Suppressor macrophage (primary cell): ENCODE measurements at places on chromosomes 4 and X.

- DNase-seq = no peak
Observed at GRCh38 chrX:71669492-71669891, 2.1 kb downstream of the LOC101059915 start.

GRCh38 chr4:154586296-154587033 lies 4.1 kb downstream of the FGA start:
- no peak for DNase-seq

- DNase-seq = no peak
Observed at GRCh38 chr4:172844556-172844955, 324.1 kb upstream of the GALNT7 start.

GRCh38 chr4:96766359-96766758 lies 926.5 kb downstream of the PDHA2 start:
- no peak for DNase-seq

GRCh38 chrX:132443196-132444135 lies 45.4 kb downstream of the MBNL3 start:
- peak; percentile 67 for DNase-seq

DNA sequence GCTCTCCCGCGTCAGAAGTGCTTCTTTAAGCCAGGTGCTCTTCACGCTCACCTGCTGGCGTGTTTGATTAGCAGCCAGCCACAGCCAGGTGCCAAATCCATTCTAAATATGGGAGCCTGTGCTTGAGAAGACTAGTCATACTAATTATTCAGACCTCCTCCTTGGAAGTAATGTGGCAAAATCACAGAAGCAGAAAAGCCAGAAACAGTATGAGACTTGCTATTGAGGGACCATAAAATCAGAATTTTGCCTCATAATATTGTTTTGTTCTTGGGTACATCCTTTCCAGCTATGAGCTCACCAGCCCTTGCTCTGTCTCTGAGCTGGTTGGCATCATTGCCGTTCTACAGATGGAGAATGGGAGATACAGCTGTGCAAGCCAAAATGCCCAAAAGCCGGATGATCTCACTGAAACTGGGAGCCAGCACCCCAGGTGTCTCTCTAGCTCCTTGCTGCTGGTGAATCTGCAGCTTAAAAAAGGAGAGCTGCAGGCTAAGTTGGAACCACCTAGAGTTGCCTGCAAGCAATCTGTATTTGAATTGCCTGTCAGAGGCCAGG lies 205.4 kb downstream of the SHROOM3 start:
- DNase-seq = no peak

- no peak for DNase-seq
Observed at GRCh38 chr4:76518241-76518640, 83.2 kb downstream of the SHROOM3 start.

- no peak for DNase-seq
Observed at GRCh38 chr4:186726426-186727168, 2.9 kb upstream of the FAT1 start.

GRCh38 chr4:141684785-141685184 lies 48.4 kb downstream of the IL15 start:
- DNase-seq = no peak

DNA sequence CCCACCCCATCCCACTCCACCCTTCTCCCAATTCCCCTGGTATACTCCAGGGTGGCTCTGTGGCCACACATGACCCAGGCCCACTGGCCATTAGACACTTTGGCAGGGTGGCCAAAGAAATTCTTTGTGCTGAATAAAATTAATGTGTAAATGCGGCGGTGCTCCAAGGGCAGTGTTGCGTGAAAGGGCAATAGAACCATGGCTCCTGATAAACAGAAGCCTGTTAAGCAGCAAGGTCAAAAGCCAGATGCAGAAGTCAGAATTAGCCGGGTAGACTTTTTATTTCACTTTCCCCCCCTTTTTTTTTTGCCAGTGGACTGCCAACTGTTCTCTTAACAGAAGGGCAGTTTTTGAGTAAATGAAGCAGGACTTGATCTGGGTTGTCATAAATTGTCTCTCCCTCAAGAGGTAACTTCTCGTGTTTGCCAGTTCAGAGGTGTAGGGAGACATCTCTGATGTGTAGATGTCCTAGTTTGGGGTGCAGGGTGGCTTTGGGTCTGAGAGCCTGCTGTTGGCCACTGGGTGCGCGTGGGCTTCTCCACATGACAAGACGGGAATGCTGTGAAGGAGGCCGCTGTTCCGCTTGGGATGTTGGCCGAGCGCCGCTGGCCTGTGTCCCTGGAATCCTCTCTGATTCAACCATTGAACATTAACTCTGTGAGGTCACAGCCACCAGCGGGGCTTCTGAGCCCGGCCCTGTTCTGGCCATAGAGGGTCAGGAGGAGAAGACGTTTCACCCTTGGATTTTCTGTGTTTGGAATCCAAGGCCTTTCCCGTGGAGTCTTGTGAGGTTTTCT lies 139.5 kb downstream of the TBL1X start:
- DNase-seq = no peak

DNA sequence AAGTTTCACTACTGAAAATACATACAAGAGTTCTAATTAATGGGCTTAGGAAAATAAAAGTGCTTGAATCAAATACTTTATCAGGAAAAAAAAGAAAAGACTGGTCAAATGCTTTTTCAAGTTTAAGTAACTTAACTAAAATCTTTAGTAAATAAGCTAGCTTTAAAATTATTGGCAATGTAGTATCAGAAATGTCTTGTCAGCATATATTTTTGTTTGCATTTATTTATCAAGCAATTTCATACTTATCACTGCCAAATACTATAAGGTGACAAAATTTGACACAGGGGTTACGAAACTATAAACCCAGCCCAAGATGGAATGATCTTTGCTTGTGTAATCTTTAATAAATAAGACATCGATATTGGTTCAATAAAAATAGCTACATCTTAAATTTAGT lies 31.8 kb upstream of the MAGEA4 start:
- no peak for DNase-seq

- DNase-seq = peak; percentile 64
Observed at GRCh38 chr4:122661176-122662160, 40.6 kb upstream of the IL21 start.

GRCh38 chr4:99029852-99030251 lies 34.3 kb downstream of the METAP1 start:
- no peak for DNase-seq

DNA sequence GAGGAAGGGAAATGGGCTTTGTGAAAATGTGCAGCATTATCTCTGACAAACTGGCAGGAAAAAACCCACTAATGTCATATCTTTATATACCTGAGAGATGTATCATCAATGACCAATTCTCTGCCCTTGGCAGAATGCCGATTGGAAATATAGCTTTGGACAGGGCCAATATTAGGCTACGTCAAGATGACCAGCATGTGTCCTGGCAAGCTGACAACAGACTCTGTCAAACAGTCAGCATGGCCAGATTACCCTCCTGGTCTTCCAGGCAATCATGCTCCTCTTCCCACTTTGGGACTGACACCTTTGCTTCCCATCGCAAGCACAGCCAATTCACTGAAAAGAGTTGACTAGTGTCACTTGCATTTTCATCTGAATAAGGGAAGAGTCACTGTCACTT lies 57.0 kb downstream of the SORBS2 start:
- DNase-seq = no peak

- no peak for DNase-seq
Observed at GRCh38 chr4:74283614-74284013, 24.7 kb upstream of the EPGN start.

DNA sequence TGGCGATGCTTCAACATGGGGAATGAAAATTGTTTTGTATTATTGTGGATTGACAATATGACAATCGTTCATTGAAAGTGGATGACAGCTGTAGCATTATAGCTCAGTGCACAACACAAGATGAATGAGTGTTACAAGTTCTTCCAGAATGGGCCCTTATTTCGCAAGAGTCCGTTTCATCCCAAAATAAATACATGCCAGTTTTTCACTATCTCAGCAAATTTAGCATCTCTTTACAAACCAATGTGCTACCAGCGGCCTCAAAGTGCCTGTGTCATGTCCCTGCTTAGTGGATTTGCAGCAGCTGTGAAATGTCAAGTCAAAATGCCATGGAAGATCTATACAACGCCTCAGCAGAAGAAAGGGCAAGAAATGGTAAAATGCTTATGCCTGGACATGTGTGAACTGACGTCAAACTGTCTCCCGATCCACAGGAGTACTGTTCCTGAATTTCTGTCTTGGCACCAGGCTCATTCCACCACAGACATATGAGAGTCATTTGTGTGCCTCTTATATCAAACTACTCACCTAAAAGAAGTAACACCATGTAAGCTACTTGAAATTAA lies 109.6 kb downstream of the MAML3 start:
- no peak for DNase-seq

DNA sequence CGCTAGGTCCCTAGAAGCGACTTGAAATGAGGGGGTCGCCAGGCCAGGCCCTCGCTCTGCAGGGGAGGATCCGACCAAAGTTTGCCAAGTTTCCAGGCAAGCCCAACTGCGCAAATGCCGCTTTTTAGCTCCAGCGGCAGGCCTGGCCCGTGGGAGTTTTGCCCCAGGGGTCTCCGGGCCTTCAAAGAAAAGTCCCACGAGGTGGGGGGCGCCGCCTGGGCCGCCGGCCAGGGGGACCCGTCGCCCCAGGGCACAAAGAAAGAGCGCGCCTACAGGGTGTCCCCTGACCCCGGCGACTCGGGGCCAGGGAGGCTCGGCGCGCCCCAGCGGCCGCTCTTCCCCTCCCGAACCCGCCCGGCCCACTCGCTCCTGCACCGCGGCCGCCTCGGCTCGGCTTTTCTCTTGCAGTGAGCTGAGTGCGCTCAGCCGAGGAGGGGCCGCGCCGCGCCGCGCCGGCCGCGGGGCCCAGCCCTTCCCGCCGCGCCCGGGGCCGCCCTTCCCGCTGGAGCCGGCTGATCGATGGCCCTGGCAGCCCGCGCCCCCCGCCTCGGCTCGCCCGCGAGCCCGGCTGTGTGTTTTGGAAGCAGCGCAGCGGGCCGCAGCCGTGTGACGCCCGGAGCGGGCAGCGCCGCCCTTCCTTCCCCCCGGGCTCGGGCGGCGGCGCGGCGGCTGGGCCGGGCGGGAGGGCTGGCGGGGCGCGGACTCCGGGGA lies 754 bp upstream of the KLF3 start:
- peak; percentile 72 for DNase-seq

- DNase-seq = no peak
Observed at GRCh38 chr4:12414181-12414812, 985.6 kb upstream of the HS3ST1 start.

DNA sequence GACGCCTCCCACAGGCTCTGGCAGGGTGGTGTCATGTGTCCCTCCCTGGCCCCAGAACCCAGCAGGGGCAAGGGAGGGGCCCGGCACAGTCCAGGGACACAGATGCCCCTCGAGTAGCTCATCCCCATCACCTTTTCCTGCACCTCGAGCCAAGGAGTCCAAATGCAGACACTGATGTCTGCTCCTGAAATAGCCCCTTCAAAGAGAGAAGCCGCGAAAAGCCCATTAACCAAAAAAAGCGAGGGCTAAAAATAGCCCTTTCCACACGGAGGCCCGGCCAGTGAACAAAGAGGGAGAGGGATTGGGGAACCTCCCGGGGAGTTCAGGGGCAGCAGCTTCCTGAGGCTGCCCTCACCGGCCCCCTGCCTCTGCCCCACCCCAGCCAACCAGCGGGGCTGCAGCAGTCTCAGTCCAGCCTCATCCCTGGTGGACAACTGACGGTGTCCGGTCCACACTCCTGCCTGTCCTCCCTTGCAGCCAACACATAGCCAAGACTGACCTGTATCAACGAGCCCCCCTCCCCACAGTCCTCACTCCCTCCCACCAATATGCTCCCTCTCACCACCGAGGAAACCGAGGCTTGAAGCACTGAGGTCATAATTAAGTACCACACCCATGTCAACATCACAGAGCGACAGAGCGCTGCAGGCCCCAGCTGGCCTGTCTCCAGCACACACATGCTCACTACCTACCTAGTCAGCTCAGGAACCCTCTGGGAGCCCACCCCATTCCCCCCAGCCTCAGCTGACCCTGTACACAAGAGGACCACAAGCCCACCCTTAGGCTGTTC lies 23.9 kb downstream of the WDR1 start:
- no peak for DNase-seq

- no peak for DNase-seq
Observed at GRCh38 chrX:34343001-34343400, 210.9 kb upstream of the FAM47A start.

DNA sequence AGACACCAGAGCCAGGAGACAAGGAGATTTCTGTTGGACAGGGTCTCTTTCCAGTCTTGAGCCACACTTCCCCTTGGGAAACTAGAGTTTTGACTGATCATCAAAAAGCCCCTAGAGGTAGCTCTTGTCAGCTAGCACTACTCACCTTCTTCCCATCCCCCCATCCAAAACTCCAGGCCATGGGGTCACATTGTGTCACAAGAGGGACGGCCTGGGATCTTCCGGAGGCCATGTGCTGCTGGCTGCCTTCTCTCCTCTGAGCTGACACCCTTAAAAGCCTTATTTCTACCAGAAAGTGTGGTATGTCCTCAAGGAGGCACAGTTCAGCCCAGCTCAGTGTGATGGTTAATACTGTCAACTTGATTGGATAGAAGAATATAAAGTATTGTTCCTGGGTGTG lies 7.8 kb downstream of the PNMA3 start:
- DNase-seq = no peak

- no peak for DNase-seq
Observed at GRCh38 chr4:148067301-148067916, 335.5 kb downstream of the ARHGAP10 start.

DNA sequence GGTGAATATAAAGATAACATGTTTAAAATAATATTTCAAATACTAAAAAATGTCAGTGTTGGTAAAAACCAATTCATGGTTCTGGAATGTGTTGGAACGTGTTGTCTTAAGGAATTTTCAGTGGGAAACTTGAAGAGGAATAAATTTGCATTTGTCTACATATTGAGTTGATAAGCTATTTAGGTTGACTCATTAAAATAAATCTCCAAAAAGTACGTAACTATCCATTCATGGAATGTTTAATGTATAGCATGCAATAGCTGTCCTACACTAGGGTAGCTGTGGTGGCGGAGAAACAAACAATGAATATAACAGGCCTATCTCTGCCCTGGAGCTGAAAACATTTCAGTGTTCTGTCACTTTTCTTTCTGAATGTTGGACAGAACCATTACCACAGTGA lies 20.3 kb downstream of the SHISA3 start:
- DNase-seq = no peak

- DNase-seq = no peak
Observed at GRCh38 chrX:13066391-13066790, 22.0 kb upstream of the FAM9C start.

- DNase-seq = no peak
Observed at GRCh38 chrX:78934866-78935265, 10.3 kb upstream of the P2RY10 start.

DNA sequence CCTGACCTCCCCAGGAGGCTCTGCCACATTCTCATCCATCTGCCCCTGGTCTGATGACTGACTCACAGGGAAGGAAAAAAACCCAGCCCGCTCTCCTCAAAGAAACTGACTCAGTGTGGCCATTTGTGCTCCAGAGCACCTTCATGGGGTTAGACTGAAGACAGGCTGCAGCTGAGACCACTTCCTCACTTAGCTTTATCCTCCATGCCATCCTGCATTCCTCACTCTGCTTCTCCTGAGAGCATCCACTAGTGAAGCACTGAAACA lies 35.9 kb upstream of the HPSE start:
- peak; percentile 11 for DNase-seq

DNA sequence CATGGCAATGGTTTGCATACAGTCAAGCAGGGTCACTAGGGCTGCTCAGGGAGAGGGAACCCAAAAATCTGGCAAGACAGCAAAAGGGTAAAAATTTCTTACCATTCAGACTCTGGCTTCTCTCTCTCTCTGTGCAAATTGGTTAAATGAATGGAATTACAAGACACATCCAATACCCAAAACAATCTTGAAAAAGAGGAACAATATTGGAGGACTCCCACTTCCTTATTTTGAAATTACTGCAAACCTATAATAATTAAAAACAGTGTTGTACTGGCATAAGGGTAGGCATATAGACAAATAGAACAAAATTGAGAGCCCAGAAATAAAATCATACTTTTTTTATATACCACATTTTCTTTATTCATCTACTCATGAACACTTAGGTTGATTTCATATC lies 24.1 kb downstream of the ETDA start:
- peak; percentile 31 for DNase-seq
